ENCODE measurements at places on chromosomes 12 and 14. TPM values are rescaled to one million over a fixed set of nuclear protein-coding genes. Genes with fewer than 3 reads are reported as not detected.

DNA sequence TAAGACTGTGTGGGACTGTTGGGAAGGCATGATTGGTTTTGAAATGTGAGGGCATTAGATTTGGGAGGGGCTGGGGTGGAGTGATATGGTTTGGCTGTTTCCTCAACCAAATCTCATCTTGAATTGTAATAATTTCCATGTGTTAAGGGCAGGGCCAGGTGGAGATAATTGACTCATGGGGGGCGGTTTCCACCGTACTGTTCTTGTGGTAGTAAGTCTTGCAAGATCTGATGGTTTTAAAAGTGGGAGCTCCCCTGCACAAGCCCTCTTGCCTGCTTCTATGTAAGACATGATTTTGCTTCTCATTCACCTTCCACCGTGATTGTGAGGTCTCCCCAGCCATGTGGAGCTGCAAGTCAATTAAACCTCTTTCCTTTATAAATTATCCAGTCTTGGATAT lies 76.6 kb upstream of the PPFIA2 start:
- peaks cover 14% of the 10 kb centered on the region for H3K4me1 ChIP-seq
- peak; percentile 84 for DNase-seq
- no peaks in the 10 kb centered on the region for H3K36me3 ChIP-seq
- peak overlapping the region; percentile 6 for H3K27ac ChIP-seq

DNA sequence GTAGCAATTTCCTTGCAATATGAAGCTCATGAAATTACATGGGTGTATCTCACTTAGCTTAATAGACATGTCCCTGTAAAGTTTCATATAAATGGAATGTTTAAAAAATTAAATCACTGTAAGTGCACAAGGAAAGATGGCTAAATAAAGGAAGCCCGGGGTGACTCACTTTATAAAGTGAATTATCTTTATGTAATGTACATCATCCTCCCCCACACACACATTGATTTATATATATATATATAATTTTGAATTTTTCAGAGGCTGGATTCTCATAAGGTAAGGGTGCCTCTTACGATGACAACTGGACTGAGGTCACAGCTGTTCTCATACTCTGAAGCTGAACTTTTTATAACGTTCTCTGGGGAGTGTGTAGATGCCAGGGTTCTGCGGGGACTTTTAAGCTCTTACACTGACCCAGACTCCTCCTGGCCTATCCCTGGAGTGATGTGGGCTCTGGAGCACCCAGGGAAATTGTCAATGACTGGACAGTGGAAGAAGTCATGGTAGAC lies 108.7 kb upstream of the HIF1A start:
- DNase-seq = no peak
- no peak overlapping the region for H3K4me3 ChIP-seq
- H3K36me3 ChIP-seq = peaks cover 2% of the 10 kb centered on the region
- peaks cover 38% of the 10 kb centered on the region for H3K4me1 ChIP-seq
- H3K27ac ChIP-seq = no peak overlapping the region
- H3K27me3 ChIP-seq = no peaks in the 10 kb centered on the region

DNA sequence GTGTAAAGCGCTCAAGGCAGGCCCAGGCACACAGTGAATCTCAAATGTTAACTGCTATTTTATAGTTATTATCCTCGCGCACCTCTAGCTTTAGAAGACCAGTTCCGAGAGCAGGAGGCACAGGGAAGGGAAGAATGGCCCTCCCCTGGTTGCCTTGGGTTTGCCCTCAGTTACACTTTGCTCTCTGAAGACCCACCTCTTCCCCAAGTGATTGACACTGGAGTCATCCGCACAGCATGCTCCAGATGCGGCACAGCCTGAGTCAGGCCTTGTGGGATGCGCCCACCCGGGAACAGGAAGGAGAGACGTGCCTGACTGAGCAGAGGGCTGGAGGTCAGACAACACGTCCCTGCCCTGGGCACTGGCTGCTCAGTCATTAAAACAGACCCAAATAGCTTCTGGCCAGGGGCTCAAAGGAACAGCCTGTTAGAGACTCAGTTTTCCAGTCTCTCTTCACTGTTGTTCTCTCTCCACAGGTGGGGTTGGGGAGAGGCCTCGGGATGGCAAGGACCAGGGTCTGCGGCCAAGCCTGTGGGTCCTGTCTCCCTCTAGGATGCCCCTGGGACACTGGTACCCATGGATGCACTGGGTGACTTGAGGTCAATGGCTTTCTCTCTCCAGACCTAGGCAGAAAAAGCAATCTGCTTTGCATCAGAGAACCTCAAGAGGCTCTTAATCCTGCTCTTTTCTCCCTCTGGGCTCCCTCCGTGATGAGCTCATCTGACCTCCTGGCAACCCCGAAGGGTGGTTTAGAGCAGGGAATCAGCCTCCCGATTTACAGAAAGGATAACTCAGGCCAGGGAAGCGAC lies 13.6 kb upstream of the MLXIP start:
- H3K27ac ChIP-seq = no peak overlapping the region
- no peaks in the 10 kb centered on the region for H3K36me3 ChIP-seq
- DNase-seq = no peak
- no peaks in the 10 kb centered on the region for H3K27me3 ChIP-seq
- H3K4me1 ChIP-seq = peaks cover 17% of the 10 kb centered on the region
- no peak overlapping the region for H3K4me3 ChIP-seq

The CLEC4C gene
- not detected for total RNA-seq

The KRT77 gene
- not detected for total RNA-seq

The PSEN1 gene
- 23.2 TPM for total RNA-seq

The SLC16A7 gene
- 21.0 TPM for total RNA-seq

The TSHR gene
- not detected for total RNA-seq
